ENCODE measurements at places on chromosomes 16 and 17. TPM values are rescaled to one million over a fixed set of nuclear protein-coding genes. Genes with fewer than 3 reads are reported as not detected.
A peak's percentile ranks its signal among the peaks of the same experiment; 100 is the strongest.

- no peaks in the 10 kb centered on the region for H3K36me3 ChIP-seq
- no peak overlapping the region for H3K27ac ChIP-seq
- no peaks in the 10 kb centered on the region for H3K4me1 ChIP-seq
Observed at GRCh38 chr16:55015181-55015913, 84.7 kb downstream of the IRX5 start.

TNK1 gene
- 11.7 TPM for total RNA-seq

- no peak overlapping the region for H3K27ac ChIP-seq
- peaks cover 24% of the 10 kb centered on the region for H3K4me1 ChIP-seq
- H3K36me3 ChIP-seq: no peaks in the 10 kb centered on the region
- no peak for DNase-seq
Observed at GRCh38 chr16:12805066-12805465, 1.4 kb upstream of the CPPED1 start.

HCRT gene
- total RNA-seq: not detected

KRT32 gene
- not detected for total RNA-seq

GRCh38 chr17:64343833-64344637 is 46.6 kb downstream of the PECAM1 start:
- no peaks in the 10 kb centered on the region for H3K4me1 ChIP-seq
- peaks cover 5% of the 10 kb centered on the region for H3K36me3 ChIP-seq

DNA sequence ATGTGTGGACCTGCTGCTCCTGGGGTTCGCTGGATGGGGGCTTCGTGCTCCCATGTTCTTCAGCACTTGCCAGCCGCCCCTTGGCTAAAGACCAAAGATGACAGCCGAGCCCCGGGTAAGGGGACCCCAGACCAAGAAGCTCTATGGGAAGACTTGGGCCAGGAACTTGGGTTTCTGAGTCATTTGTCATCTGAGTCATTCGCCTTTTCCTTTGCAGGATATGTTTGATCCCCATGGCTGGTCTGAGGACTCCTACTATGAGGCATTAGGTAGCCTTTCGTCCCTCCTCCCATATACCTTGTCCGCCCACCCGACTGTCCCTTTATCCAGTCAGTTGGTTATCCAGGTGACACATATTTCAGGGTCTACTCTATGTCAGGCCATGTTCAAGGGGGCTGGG is 17.7 kb upstream of the ITGB4 start:
- H3K36me3 ChIP-seq: peaks cover 92% of the 10 kb centered on the region
- H3K27ac ChIP-seq: no peak overlapping the region
- H3K27me3 ChIP-seq: no peaks in the 10 kb centered on the region
- H3K4me1 ChIP-seq: no peaks in the 10 kb centered on the region

NPIPB13 gene
- total RNA-seq: 59.6 TPM

ABCC12 gene
- total RNA-seq: not detected

GRCh38 chr16:87045466-87046216 is 271.6 kb downstream of the C16orf95 start:
- no peak overlapping the region for H3K27ac ChIP-seq
- no peaks in the 10 kb centered on the region for H3K27me3 ChIP-seq
- H3K36me3 ChIP-seq: no peaks in the 10 kb centered on the region
- no peak for DNase-seq

KRTAP9-4 gene
- not detected for total RNA-seq

DNA sequence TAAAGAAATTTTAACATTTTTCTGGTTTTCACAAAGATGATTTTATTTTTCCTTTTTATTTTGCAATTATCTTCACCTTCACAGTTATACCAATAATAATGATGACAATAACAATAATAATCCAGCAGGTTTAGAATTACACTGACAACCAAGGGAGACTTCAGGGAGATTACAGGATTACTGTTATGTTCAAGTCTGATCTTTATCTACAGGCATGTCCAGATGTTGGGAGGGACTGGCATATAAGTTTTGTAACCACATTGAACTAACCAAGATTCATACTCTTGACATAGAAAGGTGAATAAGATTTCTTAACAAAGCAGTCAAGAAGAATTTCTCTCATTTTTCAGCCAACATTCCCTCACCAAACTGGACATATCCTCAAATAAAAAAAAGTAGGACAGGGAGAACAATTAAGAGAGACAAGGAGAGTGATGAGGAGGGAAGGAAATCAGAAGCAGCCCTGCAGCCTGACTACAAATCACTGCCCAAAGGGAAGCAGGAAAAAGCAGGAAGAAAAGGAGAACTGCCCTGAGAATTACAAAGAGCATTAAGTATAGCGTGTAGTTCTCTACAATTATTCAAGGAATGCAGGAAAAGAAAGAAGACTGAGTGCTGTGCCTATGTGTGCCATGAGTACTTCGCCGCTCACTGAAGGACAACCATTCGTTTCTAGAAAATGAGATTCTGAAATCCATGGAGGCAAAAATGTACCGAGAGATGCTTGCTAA is 155.7 kb upstream of the C17orf78 start:
- H3K27ac ChIP-seq: no peak overlapping the region
- H3K4me1 ChIP-seq: no peaks in the 10 kb centered on the region
- no peak for DNase-seq

DNA sequence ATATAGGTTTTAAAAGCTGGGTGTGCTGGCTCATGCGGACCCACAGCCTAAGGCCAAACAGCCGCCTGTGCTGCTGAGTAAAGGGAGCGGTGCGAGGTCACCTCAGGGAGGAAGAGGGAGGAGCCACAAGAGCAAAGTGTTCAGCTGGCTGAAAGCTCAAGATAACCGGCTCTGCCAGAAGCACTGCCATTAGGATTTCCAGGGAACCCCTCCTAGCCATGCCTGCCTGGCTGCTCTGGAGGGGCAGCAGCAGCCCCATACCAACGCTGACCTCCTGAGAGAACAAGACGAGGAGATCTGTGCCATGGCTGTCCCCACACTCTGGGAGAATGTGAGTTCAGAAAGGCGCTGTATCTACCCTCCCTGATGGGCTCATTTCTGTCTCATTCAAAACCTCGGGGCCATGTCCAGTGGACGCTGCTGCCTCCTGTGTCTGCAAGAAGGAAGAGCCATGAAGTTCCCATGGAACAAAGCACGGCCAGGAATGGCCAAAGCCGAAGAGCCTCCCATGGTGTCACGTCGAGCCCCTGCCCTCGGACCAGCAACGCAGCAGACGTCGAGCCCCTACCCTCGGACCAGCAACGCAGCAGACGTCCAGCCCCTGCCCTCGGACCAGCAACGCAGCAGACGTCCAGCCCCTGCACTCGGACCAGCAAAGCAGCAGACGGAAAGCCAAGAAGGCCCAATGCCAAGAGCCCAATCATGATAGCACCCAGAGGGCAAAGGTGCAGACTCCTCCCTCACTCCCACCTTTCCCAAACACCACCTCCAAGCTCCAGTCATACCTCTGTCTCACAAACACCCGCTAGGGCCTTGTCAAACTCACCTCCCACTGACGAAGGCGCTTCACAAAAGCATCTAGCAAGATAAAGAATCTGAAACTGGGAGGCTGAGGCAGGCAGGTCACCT is 107.0 kb downstream of the ANKRD11 start:
- no peaks in the 10 kb centered on the region for H3K27me3 ChIP-seq
- H3K36me3 ChIP-seq: peaks cover 2% of the 10 kb centered on the region
- H3K27ac ChIP-seq: no peak overlapping the region
- H3K4me3 ChIP-seq: no peak overlapping the region
- DNase-seq: no peak

GRCh38 chr17:5485270-5486205 is at the start of gene DERL2:
Gene DERL2, minus strand, starts transcription at chr17:5486178. Its CDS starts 17 bp downstream, at chr17:5486161.
- peaks cover 17% of the 10 kb centered on the region for H3K4me1 ChIP-seq
- peaks cover 13% of the 10 kb centered on the region for H3K36me3 ChIP-seq
- H3K27ac ChIP-seq: peak within 1 kb of the TSS; percentile 100
- no peak for DNase-seq

DNA sequence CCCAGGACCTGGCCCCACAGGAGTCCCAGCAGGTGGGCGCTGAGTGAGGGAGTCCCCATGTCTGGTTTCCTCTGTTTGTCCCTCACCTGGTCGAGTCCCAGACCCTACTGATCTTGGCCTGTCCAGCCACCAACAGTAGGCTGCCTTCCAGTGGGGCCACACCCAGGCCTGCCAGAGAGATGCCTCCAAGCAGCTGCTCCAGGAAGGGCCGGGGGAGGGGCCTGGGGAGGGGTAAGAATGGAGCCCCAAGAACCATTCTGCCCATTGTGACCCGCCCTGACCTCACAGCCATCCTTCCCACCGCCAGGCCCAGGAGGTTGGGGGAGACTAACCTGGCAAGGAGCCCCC is 736 bp downstream of the SPATA20 start:
- peaks cover 9% of the 10 kb centered on the region for H3K4me1 ChIP-seq
- no peaks in the 10 kb centered on the region for H3K27me3 ChIP-seq
- no peak for DNase-seq
- H3K4me3 ChIP-seq: peak overlapping the region; percentile 56
- no peaks in the 10 kb centered on the region for H3K36me3 ChIP-seq

DNA sequence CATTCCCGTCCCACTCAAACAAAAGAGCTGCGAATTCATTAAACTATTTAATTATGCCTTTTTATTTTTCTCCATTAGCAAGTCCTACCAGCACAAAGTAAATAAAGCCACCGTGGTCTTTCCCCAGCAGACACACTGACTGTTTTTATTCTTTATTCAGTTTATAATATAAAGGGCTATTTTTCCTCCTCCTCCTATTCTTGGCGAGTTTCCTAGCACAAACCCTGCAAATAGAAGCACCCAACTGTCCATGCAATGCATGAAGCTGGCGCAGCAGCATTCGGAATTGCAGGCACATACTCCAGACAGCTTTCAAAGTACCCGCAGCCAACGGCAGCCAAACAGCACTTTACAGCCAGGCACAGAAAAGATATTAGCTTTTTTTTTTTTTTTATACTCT is 583.4 kb upstream of the PSMD7 start:
- no peak overlapping the region for H3K27ac ChIP-seq
- no peaks in the 10 kb centered on the region for H3K4me1 ChIP-seq

GRCh38 chr17:66829386-66829864 is 5.5 kb upstream of the CACNG5 start:
- no peak for DNase-seq
- H3K4me1 ChIP-seq: no peaks in the 10 kb centered on the region
- no peak overlapping the region for H3K27ac ChIP-seq
- H3K27me3 ChIP-seq: peaks cover 5% of the 10 kb centered on the region

SHBG gene
- not detected for total RNA-seq

- DNase-seq: peak; percentile 52
- H3K27me3 ChIP-seq: peaks cover 44% of the 10 kb centered on the region
- no peak within 1 kb of the TSS for H3K27ac ChIP-seq
- peaks cover 13% of the 10 kb centered on the region for H3K4me1 ChIP-seq
Observed at GRCh38 chr16:83952940-83953795, at the start of gene OSGIN1. Gene OSGIN1, plus strand, starts transcription at chr16:83953240. Its CDS starts 4,432 bp downstream, at chr16:83957672.

GJC1 gene
- not detected for total RNA-seq

FBXO39 gene
- 0.70 TPM for total RNA-seq

DNA sequence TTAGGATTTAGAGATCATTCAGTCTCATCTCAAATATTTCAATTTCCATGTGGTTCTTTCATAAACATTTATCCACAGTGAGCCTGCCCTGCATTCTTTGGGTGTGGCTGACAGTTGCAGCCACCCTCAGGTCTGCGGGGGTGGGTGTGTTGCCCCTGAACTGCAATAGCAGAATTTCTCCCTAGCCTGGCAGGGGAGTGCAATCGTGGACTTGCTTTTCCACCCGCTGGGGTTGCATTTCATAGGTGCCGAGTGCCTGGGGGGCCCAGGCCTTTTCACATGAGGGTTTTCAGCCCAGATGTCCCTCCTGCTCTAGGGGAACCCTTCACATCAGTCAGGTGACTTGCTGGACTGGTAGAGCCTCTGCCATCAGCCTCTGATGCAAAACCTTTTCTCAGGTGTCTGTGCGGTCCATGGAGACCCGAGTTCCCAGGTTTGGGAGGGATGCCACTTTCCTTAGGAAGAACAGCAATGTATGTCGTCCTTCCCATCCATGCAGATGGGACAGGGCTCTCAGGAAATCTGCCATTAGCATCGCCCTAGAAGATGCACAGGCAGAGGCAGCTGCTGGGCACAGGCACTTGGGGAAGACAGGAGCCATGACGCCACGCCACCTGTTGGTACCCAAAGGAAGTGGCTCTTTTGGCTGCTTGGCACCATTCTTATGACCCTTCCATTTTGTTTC is 2.4 kb upstream of the USP36 start:
- no peaks in the 10 kb centered on the region for H3K27me3 ChIP-seq
- no peak overlapping the region for H3K27ac ChIP-seq
- DNase-seq: peak; percentile 66
- peaks cover 24% of the 10 kb centered on the region for H3K4me1 ChIP-seq

- no peak overlapping the region for H3K27ac ChIP-seq
- no peaks in the 10 kb centered on the region for H3K36me3 ChIP-seq
- no peak overlapping the region for H3K4me3 ChIP-seq
- no peak for DNase-seq
- H3K27me3 ChIP-seq: peaks cover 22% of the 10 kb centered on the region
- no peaks in the 10 kb centered on the region for H3K4me1 ChIP-seq
Observed at GRCh38 chr17:74351552-74352210, 10.0 kb downstream of the BTBD17 start.

GRCh38 chr17:59154292-59154720 is 680 bp downstream of the SKA2 start:
- no peaks in the 10 kb centered on the region for H3K36me3 ChIP-seq
- peaks cover 9% of the 10 kb centered on the region for H3K4me1 ChIP-seq
- H3K4me3 ChIP-seq: peak overlapping the region; percentile 98
- H3K27me3 ChIP-seq: no peaks in the 10 kb centered on the region
- DNase-seq: no peak
- peak overlapping the region; percentile 50 for H3K27ac ChIP-seq

TOB1 gene
- total RNA-seq: 28.9 TPM

GRCh38 chr17:17769869-17770631 is 66.7 kb downstream of the SREBF1 start:
- H3K36me3 ChIP-seq: no peaks in the 10 kb centered on the region
- H3K27ac ChIP-seq: no peak overlapping the region
- peaks cover 20% of the 10 kb centered on the region for H3K4me1 ChIP-seq
- no peak for DNase-seq
- H3K27me3 ChIP-seq: no peaks in the 10 kb centered on the region
- no peak overlapping the region for H3K4me3 ChIP-seq

DNA sequence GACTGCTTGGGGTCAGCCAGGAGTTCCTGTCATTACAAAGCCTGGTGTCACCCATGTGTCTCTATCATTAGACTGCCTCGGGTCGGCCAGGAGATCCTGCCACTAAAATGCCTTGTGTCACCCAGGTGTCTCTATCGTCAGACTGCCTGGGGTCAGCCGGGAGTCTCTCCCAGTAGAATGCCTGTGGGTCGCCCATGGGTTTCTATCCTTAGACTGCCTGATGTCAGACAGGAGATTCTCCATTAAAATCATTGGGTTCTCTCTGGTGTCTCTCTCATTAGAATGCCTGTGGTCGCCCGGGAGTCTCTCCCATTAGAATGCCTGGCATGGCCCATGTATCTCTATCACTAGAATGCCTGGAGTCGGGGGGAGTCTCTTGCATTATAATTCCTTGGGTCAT is 2231.0 kb downstream of the TP53TG3F start:
- no peaks in the 10 kb centered on the region for H3K4me1 ChIP-seq
- H3K4me3 ChIP-seq: no peak overlapping the region

ITFG1 gene
- total RNA-seq: 47.5 TPM

DNA sequence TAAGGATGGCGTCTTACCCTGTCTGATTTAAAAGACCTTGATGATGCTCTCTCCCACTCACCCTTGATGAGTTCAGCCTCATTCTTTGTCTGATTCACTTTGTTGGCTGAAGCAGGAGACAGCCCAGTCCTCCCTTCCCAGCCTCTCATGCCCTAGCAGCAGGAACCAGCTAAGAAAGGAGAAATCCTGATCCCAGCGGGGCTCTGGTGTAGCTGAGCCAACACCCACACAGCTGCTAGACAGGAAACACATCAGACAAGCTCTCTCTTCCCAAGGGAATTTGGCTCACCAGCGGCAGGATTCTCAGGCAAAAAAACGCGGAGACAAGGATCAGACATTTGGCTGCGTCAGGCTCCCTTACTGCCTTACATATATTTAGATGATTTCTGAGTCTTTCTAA is 211.5 kb downstream of the CDH11 start:
- no peak for DNase-seq
- no peaks in the 10 kb centered on the region for H3K4me1 ChIP-seq
- no peak overlapping the region for H3K4me3 ChIP-seq
- H3K27me3 ChIP-seq: no peaks in the 10 kb centered on the region
- no peaks in the 10 kb centered on the region for H3K36me3 ChIP-seq

PRPSAP1 gene
- total RNA-seq: 45.5 TPM
